Dermis blood vessel endothelial cell (primary cell): ENCODE measurements at places on chromosomes 4 and X. TPM values are rescaled to one million over a fixed set of nuclear protein-coding genes. Genes with fewer than 3 reads are reported as not detected.
A peak's percentile ranks its signal among the peaks of the same experiment; 100 is the strongest.

SASH3 gene
- not detected in 2 replicates for total RNA-seq

- no peak for DNase-seq
Observed at GRCh38 chrX:12319003-12319519, 180.8 kb downstream of the FRMPD4 start.

DNA sequence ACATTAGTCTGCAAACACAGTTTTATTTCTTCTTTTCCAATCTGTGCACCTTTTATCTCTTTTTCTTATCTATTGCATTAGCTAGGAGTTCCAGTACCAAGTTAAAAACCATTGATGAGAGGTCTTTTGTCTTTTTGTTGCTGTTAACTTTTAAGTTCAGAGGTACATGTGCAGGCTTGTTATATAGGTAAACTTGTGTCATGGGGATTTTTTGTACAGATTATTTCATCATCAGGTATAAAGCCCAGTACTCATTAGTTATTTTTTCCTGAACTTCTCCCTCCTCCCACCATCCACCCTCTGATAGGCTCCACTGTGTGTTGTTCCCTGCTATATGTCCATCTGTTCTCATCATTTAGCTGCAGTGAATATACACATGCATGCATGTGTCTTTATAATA lies 349.9 kb downstream of the PDHA2 start:
- DNase-seq, result no peak

PPA2 gene
- 67.1 and 86.4 TPM in 2 replicates for total RNA-seq

LAMP2 gene
- 125 and 139 TPM in 2 replicates for total RNA-seq

S100G gene
- not detected in 2 replicates for total RNA-seq

CSN1S1 gene
- total RNA-seq, result 0.09 TPM in 1 of 2 replicates, not detected in the other

GRCh38 chr4:151117371-151117962 lies 18.0 kb downstream of the RPS3A start:
- peak; percentile 83 for DNase-seq

DNA sequence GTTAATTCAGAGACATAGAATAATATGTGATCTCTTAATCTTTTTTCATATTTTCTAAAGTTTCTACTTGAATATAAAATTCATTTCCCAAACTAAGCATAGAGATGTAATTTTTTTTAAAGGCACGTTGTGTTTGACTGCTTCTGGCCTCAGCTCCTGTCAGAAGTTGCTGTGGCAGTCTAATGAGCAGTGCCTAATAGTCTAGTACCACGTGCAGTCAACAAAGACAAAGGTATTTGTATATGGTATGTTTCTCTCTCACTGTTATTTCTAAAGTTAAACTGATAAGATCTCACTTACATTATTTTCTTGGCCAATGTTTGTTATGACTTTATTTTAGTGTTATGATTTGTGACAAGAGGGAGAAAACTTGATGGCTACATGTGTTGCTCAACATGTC lies 48.6 kb upstream of the MCUB start:
- no peak for DNase-seq

GRCh38 chr4:164926301-164926700 lies 49.3 kb downstream of the APELA start:
- no peak for DNase-seq

- no peak for DNase-seq
Observed at GRCh38 chr4:44983083-44983482, 256.7 kb upstream of the GNPDA2 start.

AFM gene
- not detected in 2 replicates for total RNA-seq

GRCh38 chr4:24164054-24164693 lies 274.3 kb upstream of the PPARGC1A start:
- DNase-seq, result no peak

DNA sequence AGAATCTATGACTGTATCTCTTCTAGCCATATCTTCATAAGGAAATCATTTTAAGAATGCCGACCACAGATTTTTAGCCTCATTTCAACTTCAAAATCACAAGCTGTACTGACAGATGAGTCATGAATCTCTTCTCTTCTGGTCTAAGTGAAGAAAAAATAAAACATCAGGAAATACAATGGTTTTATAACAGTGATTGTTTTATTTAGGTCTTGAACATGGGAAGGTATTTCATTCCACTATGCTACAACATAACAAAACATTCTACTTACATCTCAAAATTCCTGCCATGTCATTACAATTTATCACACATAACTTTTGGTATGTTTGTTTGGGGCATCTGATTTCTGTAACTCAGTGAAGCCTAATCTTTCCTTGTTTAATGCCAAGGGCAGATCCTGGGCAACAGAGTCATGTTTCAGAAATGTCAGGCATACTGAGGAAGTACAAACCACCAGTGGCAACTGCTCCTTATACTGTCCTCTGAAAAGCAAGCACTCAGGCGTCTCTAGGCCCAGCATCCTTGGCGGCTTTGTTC lies 325.0 kb downstream of the PDHA2 start:
- DNase-seq, result no peak

CT45A10 gene
- not detected in 2 replicates for total RNA-seq

NPY2R gene
- not detected in 2 replicates for total RNA-seq

DNA sequence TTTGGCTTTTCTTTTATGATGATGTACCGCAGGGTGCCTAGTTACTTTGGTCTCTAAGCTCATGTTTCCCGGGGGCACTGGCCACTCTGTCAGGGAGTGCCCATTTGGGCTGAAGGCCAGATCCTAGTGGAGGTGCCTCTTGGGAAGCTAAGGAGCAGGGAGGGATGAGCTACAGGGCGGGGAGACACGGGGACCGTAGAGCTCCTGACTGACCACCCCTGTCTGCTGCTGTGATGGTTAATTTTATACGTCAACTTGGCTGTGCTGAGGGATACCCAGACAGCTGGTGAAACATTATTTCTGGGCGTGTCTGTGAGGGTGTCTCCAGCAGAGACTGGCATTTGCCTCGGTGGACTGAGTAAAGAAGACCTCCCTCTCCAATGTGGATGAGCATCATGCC lies 24.9 kb upstream of the CLDN24 start:
- DNase-seq, result no peak

SYP gene
- 0.14 and 0.34 TPM in 2 replicates for total RNA-seq

DNA sequence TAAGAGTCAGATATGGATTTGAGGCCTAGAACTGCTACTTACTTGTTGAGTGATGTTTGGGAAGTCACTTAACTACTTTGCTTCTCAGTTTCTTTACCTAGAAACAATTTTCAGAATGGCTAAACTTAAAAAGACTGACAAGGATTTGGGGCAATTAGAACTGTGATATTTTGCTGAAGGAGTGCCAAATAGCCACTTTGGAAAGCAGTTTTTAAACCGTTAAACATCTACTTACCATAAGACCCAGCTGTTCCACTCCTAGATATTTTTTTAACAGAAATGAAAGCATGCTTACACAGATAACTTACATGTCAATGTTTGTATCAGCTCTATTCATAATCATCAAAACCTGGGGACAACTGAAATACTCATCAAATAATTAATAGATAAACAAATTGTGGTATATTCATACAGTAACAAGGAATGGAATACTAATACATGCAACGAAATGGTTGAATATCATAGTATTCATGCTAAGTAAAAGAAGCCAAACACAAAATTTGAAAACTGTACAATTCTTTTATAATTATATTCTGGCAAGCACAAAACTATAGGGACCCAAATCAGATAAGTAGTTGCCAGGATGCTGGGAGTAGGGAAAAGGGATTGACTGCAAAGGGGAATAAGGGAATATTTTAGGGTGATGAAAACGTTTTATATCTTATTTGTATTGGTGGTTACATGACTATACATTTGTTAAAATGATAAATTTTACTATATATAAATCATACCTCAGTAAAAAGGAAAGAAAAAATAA lies 24.0 kb downstream of the RPA4 start:
- no peak for DNase-seq

- no peak for DNase-seq
Observed at GRCh38 chrX:112734290-112734689, 54.6 kb upstream of the LHFPL1 start.

GRCh38 chr4:113601636-113602035 lies 159.9 kb downstream of the CAMK2D start:
- no peak for DNase-seq

DNA sequence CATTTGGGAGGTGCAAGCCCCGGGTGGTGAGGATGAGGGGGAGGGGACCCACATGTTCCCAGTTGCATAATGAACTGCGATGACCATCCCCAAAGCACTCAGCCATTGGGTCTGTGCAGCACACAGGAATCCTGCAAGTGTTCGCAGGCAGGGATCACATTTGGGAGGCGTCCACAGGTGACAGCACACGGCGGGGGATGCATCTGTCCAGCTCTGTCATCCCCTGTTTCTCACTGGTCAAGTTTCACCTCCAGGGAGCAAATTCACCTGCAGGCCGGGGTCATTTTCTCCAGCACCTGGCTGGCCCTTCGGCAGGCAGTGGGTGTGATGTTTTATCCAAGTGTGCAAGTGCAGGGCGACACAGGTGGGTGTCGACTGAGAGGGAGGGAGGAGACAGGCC lies 33.3 kb upstream of the SORCS2 start:
- DNase-seq, result no peak

GRCh38 chr4:177391953-177392352 lies 50.3 kb downstream of the AGA start:
- no peak for DNase-seq

DNA sequence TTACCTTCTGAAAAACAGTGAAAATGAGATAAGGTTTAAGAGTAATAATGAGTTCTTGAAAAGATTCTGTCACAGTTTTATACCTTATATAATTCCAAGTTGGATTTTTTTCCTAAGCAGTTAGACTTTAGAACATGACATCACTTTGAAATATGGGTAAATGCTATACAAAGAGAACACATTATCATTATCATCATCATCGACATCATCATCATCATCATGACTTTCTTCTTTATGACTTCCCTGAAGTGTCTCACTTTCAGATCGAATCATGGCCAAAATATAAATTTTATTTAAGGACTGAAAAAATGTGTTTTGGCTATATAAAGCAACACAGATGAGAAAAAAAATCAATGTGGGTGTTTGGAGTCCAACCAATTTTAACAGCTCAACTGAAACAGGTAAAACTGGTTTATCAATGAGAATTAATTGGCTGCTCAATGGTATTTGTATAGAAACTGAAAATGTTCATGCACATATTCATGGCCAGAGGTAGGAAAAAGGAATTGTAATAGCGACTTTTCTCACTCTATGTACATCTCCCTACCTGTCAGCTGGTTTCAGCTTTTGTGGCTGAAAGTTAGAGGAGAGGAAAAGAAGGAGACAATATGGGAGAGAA lies 243.1 kb upstream of the GPC4 start:
- no peak for DNase-seq

GRCh38 chr4:829761-830600 lies 4.1 kb upstream of the CPLX1 start:
- no peak for DNase-seq

- DNase-seq, result no peak
Observed at GRCh38 chrX:70432936-70433847, 10.1 kb downstream of the GDPD2 start.

- no peak for DNase-seq
Observed at GRCh38 chrX:70231666-70232065, 2.8 kb upstream of the AWAT1 start.

- DNase-seq, result no peak
Observed at GRCh38 chrX:37767430-37767829, 12.4 kb upstream of the CYBB start.

DNA sequence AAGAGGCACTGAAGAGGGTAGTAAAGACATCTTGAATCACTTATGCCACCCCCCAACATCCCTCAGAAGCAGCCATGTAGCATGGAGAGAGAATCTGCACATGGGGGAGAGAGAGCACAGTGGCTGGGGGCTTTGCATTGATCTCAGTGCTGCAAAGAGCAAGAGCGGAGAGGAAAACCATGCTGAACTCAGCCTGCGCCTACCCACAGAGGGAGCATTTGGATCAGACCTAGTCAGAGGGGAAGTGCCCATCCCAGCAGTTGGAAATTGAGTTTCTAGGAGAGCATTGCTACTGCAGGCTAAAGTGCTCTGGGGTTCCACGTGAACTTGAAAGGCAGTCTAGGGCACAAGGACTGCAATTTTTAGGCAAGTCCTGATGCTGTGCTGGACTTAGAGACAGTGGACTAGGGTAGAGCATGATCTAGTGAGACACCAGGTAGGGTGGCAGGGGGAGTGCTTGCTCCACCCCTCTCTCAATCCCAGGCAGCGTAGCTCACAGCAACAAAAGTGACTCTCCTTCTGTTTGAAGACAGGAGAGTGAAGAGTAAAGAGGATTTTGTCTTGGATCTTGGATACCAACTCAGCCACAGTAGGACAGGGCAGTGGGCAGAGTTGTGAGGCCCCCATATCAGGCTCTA lies 9.0 kb upstream of the PROM1 start:
- DNase-seq, result no peak

MAB21L2 gene
- total RNA-seq, result 0.17 and 0.33 TPM in 2 replicates

- peak; percentile 60 for DNase-seq
Observed at GRCh38 chr4:128810331-128810870, 901 bp downstream of the JADE1 start.

DNA sequence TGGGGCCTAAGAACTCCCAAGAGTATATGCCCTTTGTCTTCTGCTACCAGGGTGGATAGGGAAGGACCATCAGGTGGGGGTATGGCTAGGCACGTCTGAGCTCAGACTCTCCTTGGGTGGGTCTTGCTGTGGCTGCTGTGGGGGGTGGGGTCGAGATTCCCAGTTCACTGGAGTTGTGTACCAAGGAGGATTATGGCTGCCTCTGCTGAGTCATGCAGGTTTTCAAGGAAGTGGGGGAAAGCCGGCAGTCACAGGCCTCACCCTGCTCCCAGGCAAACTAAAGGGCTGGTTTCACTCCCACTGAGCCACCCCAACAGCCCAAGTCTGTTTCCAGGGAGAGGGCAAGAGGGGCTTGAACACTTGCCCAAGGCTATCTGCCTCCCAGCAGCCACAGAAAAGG lies 249.7 kb downstream of the NR3C2 start:
- no peak for DNase-seq

CENPVL2 gene
- not detected in 2 replicates for total RNA-seq

CCSER1 gene
- 1.9 and 5.4 TPM in 2 replicates for total RNA-seq

DNA sequence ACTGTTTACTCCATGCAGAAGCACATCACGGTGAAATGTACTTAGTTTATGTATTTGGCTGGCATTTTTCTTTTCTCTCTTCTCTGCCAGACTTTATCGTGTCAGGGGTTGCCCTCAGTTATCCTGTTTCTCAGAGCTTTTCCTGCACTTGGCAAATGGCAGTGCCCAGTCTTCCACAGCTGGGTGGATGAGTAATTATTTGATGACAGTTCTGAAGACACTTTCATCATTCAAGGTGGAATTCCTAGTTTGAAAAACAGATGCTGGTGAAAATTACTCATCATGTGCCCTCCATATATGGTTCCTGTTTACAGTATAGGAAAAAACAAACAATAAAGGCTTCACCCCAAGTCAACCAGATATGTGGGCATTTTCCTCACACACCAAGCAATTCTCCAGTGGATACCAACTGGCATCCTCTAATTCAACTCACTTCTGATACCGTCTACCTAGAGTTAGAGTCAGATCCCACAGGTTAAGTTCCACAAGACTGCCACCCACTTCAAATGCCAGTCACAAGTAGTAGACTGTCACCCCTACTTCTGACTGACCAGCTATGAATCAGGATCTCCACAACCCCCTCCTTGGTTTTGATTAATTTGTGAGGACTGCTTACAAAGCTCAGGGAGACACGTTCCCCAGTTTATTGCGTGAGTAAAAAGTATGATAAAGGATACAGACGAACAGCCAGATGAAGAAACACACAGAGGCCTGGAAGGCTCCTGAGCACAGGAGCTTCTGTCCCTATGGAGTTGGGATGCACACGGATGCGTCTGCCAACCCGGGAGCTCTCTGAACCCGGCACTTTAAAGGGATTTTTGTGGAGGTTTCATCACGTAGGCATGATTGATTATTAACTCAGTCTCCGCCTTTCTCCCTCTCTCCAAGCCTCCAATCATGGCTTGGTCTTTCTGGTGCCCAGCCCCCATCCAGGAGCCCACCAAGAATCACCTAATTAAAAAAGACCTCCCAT lies 72.9 kb downstream of the CLDN34 start:
- DNase-seq, result peak; percentile 47

GRCh38 chrX:136761421-136761820 lies 19.3 kb downstream of the ARHGEF6 start:
- no peak for DNase-seq
